NCI-H1048 (cell line): ENCODE measurements at places on chromosomes 7 and 10.

GRCh38 chr10:133275684-133276092 lies 980 bp downstream of the ADAM8 start:
- no peak for DNase-seq

DNA sequence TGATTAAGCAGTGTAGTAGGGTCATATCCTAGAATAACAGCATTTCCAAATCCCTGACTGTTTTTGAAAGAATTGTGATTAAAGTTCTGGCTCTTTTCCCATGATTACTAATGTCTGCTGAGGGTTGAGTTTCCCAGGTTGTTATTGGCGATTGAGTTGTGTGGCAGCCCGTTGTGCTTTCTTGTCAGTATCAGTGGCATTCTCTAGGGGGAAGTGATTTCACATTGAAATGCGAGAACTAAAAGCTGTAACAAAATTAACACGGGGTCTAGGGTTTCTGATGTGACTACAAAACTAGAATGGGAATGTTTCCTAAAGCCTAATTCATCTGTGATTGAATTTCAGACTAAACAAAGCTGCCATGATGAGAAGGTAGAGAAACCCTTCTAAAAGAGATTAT lies 349.4 kb downstream of the EXOC4 start:
- DNase-seq, result no peak

GRCh38 chr7:106916679-106917078 lies 51.6 kb downstream of the PIK3CG start:
- DNase-seq, result no peak

- no peak for DNase-seq
Observed at GRCh38 chr7:149791-150636, 42.4 kb upstream of the FAM20C start.

DNA sequence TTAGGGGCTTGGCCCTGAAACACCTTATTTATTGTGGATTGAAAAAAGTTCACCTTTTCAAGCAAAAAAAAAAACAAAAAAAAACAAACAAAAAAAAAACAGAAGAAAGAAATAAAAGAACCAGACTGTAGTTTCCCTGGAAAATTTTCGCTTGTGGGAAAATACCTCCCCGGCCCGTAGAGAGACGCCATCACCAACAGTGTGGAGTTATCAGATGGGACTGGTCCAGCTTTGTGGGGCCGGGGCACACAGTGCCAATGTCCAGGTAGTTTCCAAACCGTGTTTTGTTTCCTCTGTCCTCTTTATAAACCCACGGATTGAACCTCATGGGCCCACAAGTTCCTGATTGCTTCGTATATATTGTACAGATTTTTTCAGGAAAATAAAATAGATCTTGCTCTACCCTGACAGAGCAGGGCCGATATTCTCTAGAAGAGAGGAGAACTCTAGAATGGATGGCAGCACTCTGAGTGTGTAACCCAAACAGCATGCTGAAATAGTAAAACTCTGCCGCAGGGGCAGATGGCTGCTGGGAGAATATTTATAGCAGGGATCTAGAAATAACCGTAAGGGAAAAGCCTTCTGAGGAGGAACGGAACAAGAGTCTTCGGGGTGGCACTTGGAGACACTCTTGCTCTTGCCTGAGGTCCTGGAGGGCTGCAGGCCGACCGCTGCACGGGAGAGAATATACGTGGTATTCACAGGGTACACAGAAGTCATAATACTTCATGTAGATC lies 241.0 kb downstream of the FRMD4A start:
- DNase-seq, result no peak

GRCh38 chr7:108824840-108825580 lies 255.3 kb downstream of the DNAJB9 start:
- no peak for DNase-seq

DNA sequence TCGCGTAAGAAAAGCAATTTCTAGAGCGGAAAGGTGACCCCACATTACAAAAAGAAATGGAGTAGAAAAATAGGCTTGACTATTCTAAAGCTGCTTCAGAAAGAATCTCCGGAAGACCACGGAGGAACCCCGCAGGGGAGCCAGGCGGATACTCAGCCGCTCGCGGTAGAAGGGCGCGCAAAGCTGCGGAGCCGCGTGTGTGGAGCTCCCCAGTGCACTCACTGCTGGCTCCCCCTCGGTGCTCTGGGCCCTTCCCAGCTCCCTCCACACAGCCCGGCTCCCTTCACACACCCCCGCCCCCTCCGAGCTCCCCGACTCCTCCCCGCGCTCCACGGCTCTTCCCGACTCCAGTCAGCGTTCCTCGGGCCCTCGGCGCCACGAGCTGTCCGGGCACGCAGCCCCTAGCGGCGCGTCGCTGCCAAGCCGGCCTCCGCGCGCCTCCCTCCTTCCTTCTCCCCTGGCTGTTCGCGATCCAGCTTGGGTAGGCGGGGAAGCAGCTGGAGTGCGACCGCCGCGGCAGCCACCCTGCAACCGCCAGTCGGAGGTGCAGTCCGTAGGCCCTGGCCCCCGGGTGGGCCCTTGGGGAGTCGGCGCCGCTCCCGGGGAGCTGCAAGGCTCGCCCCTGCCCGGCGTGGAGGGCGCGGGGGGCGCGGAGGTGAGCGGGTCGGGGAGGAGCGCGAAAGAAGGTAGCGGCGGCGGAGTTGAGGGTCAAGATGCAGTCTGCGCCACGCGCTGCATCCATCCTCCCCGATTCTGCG lies at the start of gene STEAP2:
Gene STEAP2, plus strand, starts transcription at position 350 of the 758 bp plus-strand sequence. CDS start 13,343 bp downstream, outside the sequence.
- DNase-seq, result peak; percentile 86

GRCh38 chr10:129715805-129716204 lies 248.3 kb downstream of the EBF3 start:
- no peak for DNase-seq

- DNase-seq, result no peak
Observed at GRCh38 chr10:32054094-32054493, 2.1 kb downstream of the KIF5B start.

- DNase-seq, result no peak
Observed at GRCh38 chr7:1787241-1787640, 117.2 kb downstream of the ELFN1 start.

GRCh38 chr7:139341058-139341775 lies at the start of gene FMC1:
Gene FMC1, plus strand, starts transcription at chr7:139341337. Its CDS starts 48 bp downstream, at chr7:139341385.
- DNase-seq, result peak; percentile 64
